ENCODE measurements at places on chromosomes 1 and 21.

GRCh38 chr1:118155106-118155505 is 29.9 kb downstream of the SPAG17 start:
- no peak for DNase-seq

- no peak for DNase-seq
Measured at GRCh38 chr1:199667089-199667488, 360.4 kb upstream of the NR5A2 start.

DNA sequence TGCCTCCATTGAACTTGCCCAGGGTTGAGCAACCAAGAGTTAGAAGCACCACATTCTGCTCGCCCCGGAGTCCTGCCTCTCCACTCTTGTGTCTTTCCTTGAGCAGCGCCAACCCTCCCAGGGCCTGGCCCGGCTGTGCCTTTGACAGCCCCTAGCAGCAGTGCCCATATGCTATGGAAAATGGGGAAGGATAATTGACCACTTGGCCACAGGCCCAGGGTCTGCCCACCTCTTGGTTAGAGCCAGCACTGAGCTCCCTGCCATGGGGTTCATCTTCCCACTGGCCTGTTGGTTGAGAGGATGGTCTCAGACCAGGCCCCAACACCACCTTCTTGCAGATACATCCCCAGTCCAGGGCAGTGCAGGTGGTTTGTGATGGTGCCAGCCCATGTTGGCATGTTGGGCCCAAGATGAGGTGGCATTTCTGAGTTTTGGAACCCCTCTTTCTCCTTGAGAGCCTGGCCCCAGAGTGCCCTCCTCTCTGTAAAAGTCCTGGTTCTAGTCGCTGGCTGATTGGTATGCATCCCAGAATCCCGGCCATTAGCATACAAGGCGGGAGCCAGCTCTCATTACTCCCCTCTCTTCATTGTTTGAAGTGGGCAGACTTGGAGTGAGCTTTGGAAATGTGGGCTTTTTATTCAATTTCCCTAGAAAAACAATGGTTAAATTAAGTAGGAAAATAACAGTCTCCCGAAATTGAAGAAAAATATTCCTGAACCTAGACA is 7.6 kb downstream of the ARHGEF10L start:
- no peak for DNase-seq

- DNase-seq, result no peak
Measured at GRCh38 chr1:200866116-200866515, 6.7 kb upstream of the GPR25 start.

DNA sequence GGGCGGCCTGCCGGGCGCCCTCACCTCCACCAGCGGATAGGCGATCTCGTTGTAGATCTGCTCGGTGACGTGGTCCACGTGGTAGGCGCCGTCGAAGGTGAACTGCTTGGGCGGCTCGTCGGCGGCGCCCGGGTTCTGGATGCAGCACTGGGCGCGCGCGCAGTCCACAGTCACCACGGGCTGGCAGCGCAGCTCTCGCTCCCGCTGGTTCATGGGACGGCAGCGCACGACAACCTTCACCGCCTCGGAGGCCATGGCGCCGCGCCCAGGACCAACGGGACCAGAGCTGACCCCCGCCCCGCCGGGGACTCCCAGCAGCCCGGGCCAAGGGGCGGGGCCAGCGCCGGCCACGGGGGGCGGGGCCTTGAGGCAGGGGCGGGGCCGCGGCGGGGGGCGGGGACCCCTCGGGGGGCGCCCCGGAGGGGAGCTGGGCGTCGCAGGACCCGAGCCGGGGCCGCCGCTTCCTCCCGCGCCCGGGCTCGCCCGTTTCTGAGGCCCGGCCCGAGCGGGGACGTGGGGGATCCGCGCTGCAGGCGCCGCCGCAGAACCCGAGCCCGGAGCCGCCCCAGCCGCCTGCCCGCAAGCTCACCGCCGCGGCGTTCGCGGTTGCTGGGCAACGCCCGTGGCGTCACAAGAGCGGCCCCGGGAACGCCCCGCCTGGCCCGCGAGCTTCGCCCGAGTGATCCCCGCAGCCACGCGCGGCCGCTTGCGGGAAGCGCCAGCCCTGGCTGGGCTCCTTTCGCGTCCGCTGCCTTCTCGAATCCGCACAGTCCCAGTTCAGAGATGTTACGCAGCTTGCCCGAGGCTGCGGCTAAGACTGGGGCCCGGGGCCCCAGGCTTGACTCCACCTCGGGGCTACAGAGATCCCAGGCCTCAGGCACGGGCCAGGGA is at the start of gene KIF17:
Gene KIF17, minus strand, starts transcription at position 556 of the 891 bp plus-strand sequence. Its CDS starts 301 bp downstream, at position 255.
- peak; percentile 66 for DNase-seq

DNA sequence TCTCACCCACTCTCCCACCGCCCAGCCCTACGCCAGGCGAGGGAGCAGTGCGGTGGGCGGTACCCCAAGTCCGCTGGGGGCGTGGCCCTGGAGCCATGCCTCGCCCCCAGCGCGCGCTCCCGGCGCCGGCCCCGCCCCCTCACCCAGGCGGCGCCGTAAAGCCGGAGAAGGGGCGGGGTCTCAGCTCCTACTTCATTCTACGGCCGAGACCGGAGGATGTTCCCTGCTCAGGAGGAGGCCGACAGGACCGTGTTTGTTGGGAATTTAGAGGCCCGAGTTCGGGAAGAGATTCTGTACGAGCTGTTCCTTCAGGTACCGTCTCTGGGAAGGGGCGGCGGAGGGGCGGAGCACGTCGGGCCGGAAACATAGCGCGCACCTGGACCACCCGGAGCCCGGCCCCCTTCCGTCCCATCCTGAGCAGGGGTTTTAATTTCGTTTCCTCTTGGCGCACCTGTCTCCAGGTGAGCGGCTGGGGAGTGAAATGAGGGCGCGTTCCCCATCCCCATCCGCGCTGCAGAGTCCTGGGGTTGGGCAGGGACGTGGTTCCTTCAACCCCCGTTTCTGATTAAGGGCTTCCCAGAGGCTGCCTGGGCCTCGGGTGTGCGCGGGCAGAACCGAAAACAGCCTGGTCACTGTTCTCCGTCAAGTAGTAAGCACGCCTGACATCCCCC is at the start of gene RBM11:
Gene RBM11, plus strand, starts transcription at position 187 of the 671 bp plus-strand sequence. Its CDS starts 30 bp downstream, at position 217.
- DNase-seq, result peak; percentile 12

DNA sequence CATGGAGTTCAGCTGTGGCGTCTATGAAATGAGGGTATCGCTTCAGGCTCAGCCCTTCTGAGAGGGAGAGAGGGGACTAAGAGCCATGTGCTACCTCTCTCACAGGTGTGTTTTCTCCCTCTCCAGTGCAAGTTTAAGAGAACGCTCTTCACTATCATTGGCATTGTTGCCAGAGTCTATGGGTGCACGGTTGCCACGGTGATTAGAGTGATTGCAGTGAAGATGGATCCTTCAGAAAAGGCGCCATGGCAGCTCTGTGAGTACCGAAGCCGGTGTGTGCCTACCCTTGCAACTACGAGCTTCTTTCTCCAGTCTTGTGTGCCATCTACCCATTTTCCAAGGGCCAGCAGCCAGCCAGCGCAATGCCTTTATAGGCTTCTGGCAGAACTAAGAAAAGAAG is 290.5 kb downstream of the OMA1 start:
- no peak for DNase-seq

GRCh38 chr1:246214708-246215509 is 292.2 kb downstream of the SMYD3 start:
- peak; percentile 97 for DNase-seq

DNA sequence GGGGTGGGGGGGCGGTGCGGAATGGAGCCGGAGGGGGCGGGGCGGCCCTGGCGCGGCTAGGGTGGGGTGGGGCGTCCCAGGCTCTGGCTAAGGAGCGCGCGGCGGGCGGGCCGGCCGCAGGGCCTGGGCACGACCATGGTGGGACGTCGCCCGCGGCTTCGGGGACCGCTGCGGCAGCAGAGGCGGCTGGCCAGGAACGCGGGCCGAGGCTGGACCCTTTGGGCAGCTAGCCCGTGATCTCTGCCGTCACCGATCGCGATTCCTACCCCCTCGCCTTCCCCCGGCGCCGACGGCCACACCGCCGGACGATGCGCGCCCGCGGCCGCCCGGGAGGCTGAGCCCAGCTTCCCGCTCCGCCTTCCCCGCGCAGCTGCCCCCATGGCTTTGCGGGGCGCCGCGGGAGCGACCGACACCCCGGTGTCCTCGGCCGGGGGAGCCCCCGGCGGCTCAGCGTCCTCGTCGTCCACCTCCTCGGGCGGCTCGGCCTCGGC is at the start of gene MAP3K21:
Gene MAP3K21, plus strand, starts transcription at position 74 of the 491 bp plus-strand sequence. Its CDS starts 305 bp downstream, at position 379.
- DNase-seq, result no peak

DNA sequence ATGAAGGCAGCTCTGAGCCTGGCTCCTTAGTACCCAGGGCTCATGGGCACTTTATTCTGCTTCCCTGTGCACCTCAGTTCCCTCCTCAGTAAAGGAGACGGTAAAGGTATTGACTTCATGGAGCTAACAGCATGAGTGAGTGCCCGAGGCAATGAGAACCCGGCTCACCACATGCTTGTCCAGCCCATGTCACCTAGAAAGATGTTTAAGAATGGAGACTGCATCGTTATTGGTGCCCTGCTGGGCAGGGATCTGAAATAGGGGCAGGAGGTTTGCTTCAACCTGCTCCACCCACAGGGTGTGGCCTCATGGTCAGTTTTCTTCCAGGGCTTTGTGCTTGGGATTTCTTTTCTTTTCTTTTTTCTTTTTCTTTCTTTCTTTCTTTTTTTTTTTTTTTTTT is 7.0 kb upstream of the KCNE1 start:
- no peak for DNase-seq

DNA sequence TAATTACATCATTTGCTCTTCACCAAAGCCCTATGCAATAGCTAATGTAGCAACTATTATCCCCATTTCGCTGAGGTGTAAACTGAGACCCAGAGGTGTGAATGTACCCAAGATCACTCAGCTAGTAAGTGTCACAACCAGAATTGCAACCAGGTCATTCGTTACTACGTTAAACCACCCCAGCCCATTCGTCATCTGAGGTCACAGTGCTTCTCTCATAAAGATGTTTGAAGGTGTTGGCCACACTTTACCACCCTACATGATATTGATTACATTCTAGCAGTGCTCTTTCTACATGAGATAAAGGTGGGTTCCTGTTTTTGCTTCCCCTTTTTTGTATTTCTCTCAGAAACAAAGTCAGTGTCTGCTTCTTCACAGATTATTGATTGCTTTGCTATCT is 195.3 kb downstream of the ZBTB18 start:
- DNase-seq, result peak; percentile 34

DNA sequence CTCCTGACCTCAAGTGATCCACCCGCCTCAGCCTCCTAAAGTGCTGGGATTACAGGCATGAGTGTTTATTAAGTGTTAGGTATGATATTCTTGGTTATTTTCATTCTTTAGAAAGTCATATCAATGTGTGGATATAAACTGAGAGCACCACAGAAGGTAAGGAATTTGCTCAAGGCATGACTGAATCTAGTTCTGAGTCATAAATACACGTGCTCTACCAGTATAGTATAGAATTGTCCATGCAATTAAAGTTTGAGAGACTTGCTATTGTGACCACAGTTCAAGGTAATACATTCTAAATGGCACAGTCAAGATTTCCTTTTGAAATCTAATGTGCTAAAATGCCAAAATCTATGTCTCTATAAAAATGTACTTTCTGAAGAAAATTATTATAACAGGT is 401.1 kb upstream of the CHRM3 start:
- no peak for DNase-seq

GRCh38 chr1:194062526-194062925 is 876.1 kb upstream of the B3GALT2 start:
- DNase-seq, result no peak

- no peak for DNase-seq
Measured at GRCh38 chr1:9835758-9836631, 12.2 kb upstream of the CLSTN1 start.

DNA sequence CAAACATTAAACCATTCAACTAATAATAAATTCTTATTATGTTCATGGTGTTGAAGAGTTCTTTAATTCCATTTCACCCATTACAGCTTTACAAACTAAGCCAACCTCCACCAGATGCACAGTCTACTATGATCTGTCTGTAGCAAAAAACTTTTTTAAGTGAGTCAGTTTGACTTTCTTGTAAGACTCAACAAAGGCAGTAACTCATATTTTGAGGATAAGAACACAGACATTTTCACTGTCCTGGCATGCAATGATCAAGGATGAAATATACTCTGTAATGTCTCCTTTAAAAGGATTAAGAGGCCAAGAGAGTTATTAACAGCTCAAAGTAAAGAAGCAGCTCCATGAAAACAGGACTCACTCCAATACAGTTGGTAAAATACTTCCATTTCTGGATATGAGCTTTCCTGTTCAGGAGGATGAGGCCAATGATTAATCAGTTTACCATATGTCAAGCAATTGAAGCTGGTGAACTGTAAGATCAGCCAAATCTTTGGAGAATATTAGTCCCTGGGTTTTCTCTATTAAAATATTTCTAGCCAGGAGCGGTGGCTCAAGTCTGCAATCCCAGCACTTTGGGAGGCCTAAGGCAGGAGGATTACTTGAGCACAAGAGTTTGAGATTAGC is 20.6 kb downstream of the XKR8 start:
- no peak for DNase-seq

- DNase-seq, result peak; percentile 75
Measured at GRCh38 chr1:52057255-52057654, 1.2 kb downstream of the BTF3L4 start.

DNA sequence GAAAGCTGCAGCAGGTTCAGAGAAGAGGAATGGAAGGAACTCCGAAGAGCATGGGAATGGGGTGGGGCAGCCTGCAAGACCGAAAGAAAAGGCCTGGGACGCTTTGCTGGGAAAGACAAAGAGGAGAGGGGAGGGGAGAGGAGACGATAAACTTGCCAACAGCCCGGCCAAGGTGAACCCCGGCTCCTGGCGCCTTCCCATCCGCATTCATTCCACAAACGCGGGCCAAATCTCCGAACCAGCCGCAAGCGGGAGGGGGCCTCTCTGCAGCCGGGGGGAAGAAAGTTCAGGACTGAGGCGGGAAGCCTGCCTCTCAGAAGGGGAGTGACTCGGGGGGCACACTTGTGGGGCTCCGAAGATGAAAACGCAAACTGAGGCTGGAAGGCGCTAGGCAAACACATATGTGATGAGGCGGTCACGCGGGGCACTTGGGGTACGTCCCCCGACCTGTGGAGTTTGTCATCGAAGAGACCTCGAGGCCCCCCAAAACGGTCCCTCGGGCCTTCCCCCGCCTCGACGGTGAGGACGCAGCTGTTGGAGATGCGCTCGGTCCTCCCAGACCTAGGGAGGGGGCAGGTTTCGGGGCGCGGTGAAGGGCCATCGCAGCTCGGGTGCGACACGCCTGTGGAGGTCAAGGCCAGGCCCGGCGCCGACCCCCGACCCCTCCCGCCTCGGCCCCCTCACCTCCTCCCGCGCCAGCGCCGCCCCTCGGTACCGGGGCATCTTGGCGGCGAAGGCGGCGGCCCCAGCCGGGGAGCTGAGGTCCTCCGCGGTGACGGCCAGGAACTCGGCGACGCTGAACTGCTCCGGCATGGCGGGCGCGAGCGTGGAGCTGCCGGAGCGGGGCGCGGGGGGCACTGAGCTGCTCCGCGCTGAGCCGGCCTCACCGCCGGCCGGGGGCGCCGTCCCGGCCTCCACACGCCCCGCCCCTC is at the start of gene ASAP3:
Gene ASAP3, minus strand, starts transcription at position 859 of the 932 bp plus-strand sequence. Its CDS starts 46 bp downstream, at position 813.
- DNase-seq, result no peak

GRCh38 chr1:3902571-3903091 is 2.6 kb upstream of the C1orf174 start:
- DNase-seq, result no peak

GRCh38 chr1:226046240-226046639 is 16.3 kb upstream of the H3-3A start:
- DNase-seq, result no peak

GRCh38 chr1:15957221-15958095 is 18.4 kb downstream of the ZBTB17 start:
- no peak for DNase-seq

- no peak for DNase-seq
Measured at GRCh38 chr21:27827972-27828371, 861.1 kb upstream of the ADAMTS5 start.

All from NB4 (cell line).